GM06990 (cell line): ENCODE measurements at places on chromosomes 13 and 19.

GRCh38 chr13:113407531-113408393 is 43.8 kb upstream of the GRTP1 start:
- no peak for DNase-seq

DNA sequence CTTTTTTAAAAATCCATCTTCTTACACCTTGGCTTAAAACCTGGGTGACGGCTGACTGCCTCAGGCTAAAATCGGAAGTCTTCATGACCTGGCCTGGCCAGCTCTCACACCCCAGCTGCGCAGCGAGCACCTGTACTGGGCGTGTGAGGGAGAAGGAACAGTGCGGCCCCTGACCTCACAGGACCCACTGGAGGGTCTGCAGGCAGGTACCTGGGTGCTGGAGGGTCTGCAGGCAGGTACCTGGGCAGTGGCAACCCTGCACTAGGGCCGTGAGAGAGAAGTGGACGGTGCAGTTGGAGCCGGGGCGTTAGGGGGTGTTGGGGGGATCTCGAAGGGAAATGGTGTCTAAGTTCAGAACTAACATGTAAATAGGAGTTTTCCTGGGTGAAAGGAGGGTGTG is 144.3 kb downstream of the STK24 start:
- DNase-seq = no peak

GRCh38 chr19:11089254-11090013 is at the start of gene LDLR:
Gene LDLR (plus strand): TSS chr19:11089463. CDS start chr19:11089549, 86 bp downstream.
- peak; percentile 77 for DNase-seq

GRCh38 chr13:31670831-31671617 is 68.3 kb upstream of the RXFP2 start:
- DNase-seq = no peak

- DNase-seq = no peak
Observed at GRCh38 chr13:52848455-52849195, at the start of gene PCDH8. Gene PCDH8 (minus strand): TSS chr13:52848640. CDS start chr13:52848436, 204 bp downstream.

DNA sequence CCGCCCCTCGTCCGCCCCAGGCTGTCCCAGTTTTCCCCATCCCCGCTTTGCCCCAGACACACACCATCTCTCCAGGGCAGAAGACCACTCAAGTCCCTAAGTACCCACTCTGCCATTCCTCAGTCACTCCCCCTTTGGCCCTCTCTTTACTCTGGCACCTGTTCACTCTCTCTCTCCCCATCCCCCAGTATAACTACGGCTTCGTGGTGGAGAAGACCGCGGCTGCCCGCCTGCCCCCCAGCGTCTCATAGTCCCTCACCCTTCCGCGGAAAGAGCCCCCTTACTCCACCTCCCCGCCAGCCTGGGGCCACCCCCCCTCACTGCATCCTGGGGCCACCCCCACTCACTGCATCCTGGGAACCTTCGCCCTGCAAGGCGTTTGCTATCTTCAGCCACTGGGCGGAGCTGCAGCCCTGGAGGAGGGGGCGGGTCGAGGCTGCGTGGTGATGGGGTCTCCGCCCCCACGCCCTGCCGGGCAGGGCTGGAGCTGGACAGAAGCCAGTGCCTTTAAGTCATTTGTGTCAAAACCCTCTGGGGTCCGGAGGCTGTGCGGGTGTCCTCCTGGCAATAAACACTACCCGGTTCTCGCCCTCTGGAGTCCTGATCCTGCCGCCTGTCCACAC is 5.0 kb downstream of the MVB12A start:
- DNase-seq = peak; percentile 59

DNA sequence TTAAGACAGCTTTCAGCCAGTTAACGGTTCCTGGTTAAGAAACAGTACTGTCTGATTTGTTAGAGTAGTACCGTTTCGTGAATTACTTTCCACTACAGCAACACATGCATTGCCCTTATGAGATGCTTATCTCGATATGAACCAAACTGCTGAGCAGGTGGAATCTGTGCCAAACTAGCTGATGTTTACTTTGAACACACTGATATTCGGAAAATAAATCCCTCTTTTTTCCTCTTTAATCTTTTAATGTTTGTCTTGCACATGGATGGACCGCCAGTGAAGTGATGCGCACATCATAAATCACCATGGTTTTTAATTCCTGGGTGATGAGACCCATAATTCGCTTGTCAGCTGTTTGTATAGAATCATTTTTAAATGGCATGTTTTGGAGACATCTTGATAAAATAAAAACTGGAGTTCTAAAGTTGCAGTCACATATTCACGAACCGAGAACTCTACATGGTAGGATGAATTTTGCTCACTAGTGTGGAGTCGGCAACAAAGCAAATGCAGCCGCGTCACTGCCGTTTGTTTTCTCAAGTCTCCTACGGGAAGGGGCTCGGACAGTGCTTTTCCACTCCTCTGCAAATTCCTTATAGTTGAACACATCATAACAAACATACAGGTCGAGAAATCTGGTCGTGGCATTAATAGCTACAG is 1.1 kb downstream of the GJA3 start:
- no peak for DNase-seq

DNA sequence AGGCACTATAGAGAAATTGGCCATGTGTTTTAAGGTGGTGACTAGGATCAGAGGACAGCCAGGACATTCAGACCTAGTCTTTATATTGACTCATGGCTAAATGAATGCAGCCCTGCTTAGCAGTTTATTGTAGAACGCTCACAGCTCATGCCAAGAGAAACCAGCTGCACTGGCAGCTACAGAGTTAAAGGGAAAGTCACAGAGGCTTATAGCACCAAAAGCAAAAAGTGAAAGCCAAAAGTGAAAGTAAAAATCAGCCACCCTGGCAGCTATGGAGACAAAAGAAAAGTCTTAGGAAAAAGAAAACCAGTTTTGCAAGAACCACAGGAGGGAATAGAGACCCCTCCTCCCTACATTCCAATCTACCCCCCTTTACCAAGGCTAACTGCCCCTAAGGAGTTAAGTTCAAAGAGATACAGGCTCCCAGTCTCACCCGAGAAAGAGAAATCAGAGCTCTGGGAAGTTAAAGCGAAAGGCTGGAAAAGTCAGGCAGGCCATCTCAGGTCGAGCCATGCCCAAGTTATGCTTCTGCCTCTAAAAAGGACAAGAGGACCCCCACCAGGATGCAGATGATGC is 99.0 kb downstream of the ZNF429 start:
- no peak for DNase-seq

DNA sequence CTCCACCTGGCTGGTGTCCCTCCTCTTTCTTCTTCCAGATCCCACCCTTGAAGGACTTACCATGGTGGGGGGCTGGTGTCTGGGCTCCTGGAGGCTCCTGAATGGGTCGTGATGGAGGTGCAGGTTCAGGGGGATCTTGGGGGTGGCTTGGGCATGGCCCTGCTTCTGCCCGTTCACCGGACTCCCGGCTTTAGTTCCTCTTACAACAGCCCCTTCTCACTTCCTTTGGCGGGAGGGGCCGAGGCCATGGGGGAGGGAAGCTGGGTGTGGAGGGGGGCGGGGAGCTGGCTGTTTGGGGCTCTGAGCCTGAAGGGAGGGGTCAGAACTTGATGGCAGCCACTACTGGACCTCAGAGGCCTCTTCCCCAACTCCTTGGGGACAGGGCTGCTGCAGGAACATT is at the start of gene MYO1F:
TSS of gene MYO1F (minus strand) at position 196 of the 400 bp plus-strand sequence. CDS start at position 63, 133 bp downstream.
- peak; percentile 55 for DNase-seq

GRCh38 chr19:55229145-55229788 is 704 bp upstream of the TMEM86B start:
- no peak for DNase-seq

GRCh38 chr13:111288276-111288675 is 32.2 kb upstream of the TEX29 start:
- DNase-seq = no peak

DNA sequence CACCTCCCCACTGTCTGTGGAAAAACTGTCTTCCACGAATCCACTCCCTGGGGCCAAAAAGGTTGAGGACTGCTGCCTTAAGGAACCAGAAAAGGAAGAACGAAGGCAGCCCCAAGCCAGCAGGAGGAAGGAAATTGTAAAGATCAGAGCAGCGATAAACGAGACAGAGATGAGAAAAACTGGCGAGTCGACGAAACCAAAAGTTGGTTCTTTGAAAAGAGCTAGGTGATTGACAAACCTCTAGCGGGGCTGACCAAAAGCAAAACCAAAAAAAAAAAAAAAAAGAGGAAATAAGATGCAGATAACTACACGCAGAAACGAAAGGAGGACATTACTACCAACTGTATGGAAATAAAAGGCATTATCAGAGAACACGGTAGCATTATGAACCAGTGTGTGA is 76.9 kb downstream of the GADD45B start:
- DNase-seq = peak; percentile 56

DNA sequence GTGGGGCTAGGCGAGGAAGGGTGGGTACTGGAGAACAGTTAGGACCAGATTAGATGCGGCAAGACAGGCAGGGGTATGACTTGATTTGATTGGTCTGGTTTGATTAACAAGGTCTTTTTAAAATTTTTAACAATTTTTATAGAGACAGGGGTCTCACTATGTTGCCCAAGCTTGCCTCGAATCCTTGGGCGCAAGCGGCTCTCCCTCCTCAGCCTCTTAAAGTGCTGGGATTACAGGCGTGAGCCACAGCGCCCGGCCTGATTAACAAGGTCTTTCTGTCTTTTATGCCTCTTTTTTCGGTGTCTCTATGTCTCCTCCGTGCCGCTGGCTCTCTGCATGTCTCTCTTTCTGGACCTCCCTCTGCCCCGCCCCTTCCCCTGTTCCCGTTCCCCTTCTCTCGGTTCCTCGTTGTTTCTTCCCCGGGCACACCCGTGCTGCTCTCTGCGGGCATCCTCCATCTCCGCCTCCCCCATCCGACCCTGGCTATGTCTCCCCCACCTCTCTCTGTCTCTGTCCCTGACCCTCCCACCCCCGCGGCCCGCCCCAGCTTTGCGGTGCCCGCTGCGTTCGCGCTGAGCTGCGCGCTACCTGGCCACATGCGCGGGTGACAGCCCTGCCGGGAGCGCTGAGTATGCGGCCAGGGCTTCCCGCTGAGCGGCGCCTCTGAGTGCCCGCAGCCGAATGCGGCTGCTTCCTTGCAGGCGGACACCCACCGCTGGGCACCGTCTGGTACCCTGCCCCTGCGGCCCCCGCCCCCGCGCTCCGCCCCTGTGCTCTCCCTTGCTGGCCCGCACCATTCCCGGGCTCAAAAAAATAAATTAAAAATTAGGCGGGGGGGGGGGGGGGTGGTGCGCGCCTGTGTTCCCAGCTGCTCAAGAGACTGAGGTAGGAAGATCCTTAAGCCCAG is 8.1 kb upstream of the SDHAF1 start:
- peak; percentile 33 for DNase-seq

- no peak for DNase-seq
Observed at GRCh38 chr19:14030997-14031718, 404 bp upstream of the IL27RA start.

DNA sequence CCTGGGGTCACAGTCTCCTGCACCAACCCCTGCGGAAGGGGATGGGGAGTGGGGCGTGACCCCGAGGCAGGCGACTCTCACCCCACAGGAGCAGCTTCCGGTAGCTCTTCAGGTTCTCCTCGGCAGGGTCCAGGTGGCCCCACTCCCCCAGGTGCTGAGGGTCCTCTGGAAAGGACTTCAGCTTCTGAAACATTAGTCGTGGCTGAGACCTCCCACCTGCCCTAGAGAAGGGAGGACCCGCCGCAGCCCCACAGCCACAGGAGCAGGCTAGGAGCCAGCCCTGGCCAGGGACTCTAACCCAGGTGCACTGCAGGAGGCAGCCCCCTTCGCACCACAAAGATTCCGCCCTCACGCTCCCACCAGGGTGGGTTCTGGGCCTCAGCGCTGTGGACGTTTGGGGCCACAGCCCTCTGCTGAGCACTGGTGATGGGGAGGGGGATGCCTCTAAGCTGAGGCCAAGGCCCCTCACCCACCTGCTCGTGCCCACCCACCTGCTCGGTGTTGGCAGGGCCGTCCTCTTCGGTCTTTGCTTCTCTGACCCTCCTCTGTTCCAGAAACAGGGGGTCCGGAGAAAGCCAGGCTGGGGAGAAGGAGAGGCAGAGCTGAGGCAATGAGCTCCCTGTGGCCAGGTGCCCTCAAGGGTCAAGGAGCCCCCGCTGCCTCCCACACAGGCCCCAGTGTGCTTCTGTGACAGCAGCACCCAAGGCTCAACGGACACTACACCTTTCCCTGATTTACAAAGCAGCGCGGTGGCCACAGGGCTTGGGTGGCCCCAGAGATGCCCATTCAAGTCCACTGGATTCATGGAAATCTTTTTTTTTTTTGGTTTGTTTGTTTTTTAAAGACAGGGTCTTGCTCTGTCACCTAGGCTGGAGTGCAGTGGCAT is 11.0 kb downstream of the ZSCAN18 start:
- DNase-seq = no peak

- DNase-seq = no peak
Observed at GRCh38 chr13:48950501-48950875, 25.2 kb upstream of the FNDC3A start.

DNA sequence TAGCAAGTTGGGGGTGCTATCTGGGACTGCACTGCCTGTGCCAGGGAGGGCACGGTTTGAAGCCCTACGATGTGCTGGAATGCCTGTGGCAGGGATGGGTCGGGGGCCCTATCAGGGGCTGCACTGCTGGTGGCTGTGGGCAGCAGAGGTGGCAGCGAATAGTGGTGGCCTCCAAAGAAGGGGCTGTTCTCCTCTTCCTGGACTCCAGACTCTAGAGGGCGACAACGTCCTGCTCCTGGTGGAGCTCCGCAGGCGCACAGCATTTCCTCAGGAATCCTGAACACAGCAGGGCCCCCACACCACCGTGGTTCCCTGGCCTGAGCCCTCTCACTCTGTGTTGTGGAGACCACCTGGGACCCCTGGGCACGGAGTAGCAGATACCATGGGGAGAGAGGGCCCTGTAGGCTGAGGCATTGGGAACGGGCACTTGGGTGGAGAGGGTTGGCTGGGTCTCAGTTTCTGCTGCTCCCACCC is 145.6 kb downstream of the TNFRSF19 start:
- DNase-seq = no peak

DNA sequence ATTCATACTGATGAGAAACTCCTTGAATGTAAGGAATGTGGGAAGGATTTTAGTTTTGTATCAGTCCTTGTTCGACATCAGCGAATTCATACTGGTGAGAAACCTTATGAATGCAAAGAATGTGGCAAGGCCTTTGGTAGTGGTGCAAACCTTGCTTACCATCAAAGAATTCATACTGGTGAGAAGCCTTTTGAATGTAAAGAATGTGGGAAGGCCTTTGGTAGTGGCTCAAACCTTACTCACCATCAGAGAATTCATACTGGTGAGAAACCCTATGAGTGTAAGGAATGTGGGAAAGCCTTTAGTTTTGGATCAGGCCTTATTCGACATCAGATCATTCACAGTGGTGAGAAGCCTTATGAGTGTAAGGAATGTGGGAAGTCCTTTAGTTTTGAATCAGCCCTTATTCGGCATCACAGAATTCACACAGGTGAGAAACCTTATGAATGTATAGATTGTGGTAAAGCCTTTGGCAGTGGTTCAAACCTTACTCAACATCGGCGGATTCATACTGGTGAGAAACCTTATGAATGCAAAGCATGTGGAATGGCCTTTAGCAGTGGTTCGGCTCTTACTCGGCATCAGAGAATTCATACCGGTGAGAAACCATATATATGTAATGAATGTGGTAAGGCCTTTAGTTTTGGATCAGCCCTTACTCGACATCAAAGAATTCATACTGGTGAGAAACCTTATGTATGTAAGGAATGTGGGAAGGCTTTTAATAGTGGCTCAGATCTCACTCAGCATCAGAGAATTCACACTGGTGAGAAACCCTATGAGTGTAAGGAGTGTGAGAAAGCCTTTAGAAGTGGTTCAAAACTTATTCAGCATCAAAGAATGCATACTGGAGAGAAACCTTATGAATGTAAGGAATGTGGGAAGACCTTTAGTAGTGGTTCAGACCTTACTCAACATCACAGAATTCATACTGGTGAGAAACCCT is 26.6 kb downstream of the ZNF345 start:
- DNase-seq = no peak
